Activated T-cell treated with anti-CD3 and anti-CD28 coated beads for 24 hours (primary cell): ENCODE measurements at places on chromosomes 4 and X.

- no peak for DNase-seq
Observed at GRCh38 chr4:167715176-167715575, 377.2 kb upstream of the ANXA10 start.

- no peak for DNase-seq
Observed at GRCh38 chrX:85244450-85245211, 840 bp downstream of the ZNF711 start.

DNA sequence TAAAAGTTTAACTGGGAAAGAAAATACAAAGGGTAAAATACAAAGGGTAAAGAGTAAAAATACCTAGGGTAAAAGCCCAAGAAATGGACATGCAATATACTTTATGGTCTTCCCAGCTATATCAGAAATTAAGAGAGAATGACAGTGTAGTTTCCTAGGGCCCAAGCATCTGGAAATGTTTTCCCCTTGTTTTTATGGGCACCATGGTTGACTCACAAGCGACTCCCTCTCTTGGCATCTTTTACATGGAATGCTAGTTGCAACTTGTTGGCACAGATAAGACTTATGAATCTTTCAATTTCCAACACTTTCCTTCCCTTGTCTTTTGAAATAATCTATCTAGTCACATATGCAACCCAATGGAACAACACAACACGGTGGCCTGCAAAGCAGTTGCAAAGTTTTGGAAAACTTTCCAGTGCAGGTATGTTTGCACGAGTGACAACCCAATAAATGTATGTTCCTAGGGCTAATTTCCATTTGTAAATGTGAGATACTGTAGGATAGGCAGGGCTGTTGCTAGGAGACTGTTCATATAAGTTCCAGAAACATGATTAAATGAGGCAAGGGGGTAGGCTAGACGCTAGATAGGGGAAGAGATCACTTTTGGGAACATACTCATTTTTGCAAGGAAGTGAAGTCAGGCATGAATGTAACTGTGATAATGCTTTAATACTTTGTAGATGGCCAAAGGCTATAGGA is 36.4 kb upstream of the CWH43 start:
- DNase-seq = no peak

GRCh38 chrX:64394059-64394873 is 986 bp downstream of the MTMR8 start:
- no peak for DNase-seq

GRCh38 chr4:122104184-122104583 is 47.9 kb upstream of the BLTP1 start:
- DNase-seq = no peak

DNA sequence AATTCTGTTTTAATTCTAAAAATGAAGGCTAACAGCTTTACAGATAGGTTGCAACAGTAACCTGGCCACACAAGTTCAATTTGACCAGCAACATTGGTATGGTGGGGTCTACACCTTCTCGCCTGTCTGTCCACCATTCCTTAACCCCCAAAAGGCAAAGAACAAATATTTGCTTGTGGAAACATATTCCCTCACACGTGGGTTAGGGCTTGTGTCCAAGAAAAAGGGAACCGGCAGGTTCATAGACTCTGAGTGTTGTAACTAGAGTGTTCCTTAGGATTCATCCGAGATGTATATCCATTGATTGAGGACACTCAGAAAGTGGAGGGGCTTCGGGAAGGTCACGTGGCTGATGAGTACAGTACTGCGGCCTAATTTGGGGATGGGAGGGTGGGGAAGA is 54.1 kb downstream of the C4orf51 start:
- no peak for DNase-seq

- DNase-seq = no peak
Observed at GRCh38 chr4:175308236-175308635, 390.1 kb downstream of the ADAM29 start.

GRCh38 chrX:97399400-97399799 is 515.7 kb downstream of the RPA4 start:
- DNase-seq = no peak

- DNase-seq = no peak
Observed at GRCh38 chr4:66688674-66689073, 856.6 kb downstream of the CENPC start.

- DNase-seq = no peak
Observed at GRCh38 chrX:69616457-69617203, 717 bp downstream of the EDA start.

DNA sequence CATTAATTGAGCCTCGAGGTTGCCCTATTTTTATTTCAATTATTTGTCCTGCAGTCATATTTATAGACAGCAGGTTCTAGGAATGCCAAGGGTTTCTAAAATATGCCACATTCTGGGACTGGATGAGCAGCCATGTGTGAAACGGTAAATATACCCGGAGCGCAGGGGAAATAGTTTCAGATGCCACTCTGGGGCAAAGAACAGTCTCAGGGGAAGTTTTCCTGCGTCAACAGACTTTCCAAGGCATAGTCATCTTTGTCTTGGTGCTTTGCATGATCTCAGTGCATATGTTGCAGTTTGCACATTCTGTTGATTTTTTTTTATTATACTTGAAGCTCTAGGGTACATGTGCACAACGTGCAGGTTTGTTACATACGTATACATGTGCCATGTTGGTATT is 71.0 kb downstream of the GPAT3 start:
- DNase-seq = no peak

DNA sequence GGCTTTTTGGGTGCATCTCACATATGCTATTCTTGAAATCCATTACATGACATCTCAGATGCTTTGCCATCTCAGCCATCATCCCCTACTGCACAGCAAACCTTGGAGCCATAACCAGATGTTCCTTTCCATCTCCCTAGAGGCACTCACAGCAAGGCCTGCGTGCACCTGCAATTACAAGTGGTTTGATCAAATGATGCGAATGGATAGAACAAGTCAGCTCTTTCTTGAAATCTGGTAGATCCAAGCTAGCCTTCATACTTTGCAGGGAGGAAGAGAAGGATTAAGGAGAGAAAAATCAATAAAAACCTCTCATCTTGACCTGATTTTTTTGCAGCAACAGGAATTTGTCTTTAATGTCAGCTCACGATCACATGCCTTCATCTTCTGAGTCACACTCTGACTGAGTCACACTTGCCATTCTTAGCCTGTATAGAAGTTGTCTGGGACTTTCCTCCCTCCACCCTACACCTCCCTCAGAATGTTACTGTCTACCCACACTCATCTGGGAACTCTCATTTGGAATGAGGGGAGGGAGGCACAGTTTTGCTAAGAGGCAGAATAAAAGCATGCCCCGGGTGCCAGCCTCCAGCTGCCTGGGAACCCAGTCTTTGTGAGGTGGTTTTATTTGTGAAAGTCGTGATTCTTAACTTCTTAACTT is 11.9 kb upstream of the TRIML1 start:
- no peak for DNase-seq

GRCh38 chr4:82284475-82284857 is 89.3 kb downstream of the HNRNPD start:
- DNase-seq = no peak

- DNase-seq = no peak
Observed at GRCh38 chr4:101774807-101775206, 15.7 kb upstream of the BANK1 start.

GRCh38 chrX:122094611-122095010 is 1047.2 kb downstream of the GLUD2 start:
- DNase-seq = no peak

DNA sequence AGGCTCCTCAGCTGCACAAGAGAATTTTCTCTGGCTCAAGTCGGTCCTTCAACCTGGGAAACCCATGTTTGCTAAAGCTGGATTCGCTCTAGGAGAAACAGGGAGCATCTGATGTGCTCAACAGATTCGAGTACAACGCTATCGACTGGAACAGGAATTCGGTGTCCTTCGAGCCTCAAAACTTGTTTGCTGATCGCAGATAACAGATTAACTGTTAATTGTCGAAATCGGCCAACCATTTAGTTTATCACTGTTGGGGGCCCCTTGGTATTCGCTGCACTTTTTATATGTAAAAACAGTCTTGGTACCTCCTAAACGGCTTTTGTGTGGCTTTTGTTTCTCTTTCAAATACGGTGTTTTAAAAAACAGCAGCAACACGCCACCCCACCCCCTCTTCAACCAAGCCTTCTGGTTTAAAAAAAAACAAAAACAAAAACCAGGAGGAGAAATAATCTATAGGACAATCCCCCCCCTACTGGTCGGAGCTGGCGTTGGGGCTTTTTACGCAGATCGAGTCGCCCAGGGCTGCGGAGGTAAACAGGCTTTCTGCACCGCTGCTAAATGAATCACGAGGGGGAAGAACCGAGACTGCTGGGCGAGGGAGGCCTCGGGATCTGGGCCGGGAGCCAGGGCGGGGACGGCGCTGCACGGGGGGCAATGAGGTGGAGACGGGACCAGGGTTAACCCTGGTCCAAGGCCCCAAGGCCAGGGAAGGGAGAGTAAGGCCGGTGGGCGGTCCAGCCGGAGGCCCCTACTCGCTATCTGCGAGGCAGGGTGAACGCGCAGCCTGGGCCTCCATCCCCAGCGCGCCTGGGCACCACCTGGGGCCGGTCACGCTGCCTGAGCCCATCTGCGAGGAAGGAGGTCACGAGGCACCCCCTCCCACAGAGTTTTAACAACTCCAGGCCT is 71.7 kb upstream of the BCOR start:
- peak; percentile 62 for DNase-seq

DNA sequence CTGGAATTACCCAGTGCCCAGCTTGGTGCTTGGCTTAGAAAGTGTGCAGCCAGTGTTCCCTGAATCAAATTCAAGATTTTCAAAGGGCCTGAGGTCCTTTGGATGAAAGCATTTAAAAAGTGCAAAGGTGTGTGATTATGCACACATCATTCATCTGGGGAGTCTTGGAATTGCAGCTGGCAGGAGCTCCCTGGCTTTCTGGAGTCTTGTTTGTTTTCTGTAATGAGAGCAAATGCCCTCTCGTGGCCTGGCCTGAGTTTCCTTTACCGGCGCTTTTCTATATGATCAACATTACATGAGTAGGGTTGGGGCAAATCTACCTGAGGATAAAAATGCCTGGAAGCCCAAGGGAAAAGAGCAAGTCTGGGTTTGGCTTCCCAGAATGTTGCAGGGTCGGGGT is 24.6 kb upstream of the SORCS2 start:
- no peak for DNase-seq

- no peak for DNase-seq
Observed at GRCh38 chr4:124157396-124158083, 555.0 kb downstream of the ANKRD50 start.

GRCh38 chr4:29734343-29735213 is 985.6 kb upstream of the PCDH7 start:
- DNase-seq = no peak

DNA sequence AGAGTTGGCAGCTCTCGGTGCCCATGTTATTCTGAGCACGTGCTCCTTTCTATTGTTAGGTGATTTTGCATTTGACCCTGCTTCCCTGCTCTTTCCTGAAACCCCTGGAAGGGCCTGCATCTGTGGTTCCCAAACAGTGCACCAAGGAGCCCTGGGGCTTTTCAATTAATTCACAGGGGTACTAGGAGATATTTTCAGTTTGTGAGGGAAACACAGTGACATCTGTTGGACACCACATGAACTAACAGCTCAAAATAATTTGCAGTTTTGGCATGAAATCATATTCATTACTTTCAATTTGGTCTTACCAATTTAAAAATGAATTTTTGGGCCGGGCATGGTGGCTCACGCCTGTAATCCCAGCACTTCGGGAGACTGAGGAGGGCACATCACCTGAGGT is 156.6 kb downstream of the GATB start:
- DNase-seq = no peak

GRCh38 chr4:94126669-94127068 is 81.0 kb upstream of the SMARCAD1 start:
- no peak for DNase-seq
